ENCODE measurements at places on chromosomes 6 and 20. TPM values are rescaled to one million over a fixed set of nuclear protein-coding genes. Genes with fewer than 3 reads are reported as not detected.
A peak's percentile ranks its signal among the peaks of the same experiment; 100 is the strongest.

DNA sequence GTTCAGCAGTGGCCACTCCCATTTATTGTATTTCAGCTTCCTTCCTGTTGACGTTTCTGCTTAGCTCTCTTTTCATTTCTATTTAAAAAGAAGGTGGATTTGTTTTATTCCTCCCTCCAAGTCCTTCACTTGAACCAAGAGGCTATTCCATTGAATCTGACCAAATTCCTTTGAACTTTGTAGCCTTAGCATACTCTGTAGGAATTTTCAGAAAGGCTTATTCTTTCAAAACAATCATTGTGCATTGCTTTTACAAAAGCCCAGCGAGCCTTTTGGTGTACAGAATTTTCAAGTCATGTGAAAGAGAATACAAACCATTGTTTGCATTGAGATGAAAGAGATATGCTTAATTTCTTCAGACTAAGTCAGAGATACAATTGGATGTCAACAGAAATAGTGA lies 151.0 kb upstream of the INSM1 start:
- ATAC-seq, result no peak

GRCh38 chr6:110661414-110661813 lies 153.9 kb downstream of the CDK19 start:
- ATAC-seq, result no peak

GRCh38 chr6:97969065-97969464 lies 686.0 kb upstream of the MMS22L start:
- no peak for ATAC-seq

GRCh38 chr20:2006452-2007361 lies 12.8 kb upstream of the PDYN start:
- no peak for ATAC-seq

DNA sequence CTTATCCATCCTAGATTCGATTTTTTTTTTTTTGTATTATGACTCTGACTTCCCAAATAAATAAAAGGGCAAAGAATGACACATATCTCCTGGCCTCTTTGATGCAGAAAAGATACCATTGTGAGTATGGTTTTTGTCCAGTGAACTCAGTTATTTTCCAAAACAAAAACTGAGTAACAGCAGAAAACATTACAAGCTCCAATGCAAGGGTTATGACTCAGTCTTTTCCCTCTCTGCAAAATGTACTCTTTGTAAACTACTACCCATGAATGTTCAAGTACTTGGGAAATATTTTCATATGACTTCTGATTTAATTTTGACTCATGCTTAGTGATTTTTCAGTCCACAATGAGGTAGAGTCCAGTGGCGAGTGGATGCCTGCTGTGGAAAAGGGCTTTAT lies 355.3 kb downstream of the RNF144B start:
- no peak for ATAC-seq

Gene EPPIN
- total RNA-seq, result not detected

DNA sequence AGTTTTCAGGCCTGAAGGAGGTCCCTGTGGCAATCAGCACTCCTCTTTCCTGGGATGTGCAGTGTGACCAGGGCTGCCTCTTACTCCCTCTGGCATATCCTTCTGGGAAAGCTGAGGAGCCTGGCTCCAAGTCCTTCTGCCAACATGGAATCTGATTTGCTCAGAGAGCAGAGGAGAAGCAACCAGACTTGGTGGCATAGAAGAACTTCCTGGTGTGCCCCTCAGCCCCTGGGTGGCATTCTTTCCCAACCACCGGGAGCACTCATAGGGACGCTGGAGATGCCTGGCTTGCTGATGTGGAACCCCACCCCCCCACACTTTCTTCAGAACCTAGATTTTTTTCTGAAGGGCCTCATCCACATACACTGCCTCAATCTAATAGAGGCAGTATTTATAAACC lies 107.6 kb upstream of the TRAF3IP2 start:
- ATAC-seq, result no peak

GRCh38 chr6:133369773-133370272 lies 128.7 kb downstream of the EYA4 start:
- no peak for ATAC-seq

Gene BPI
- 0.27 TPM for total RNA-seq

Gene SULF2
- 82.0 TPM for total RNA-seq

DNA sequence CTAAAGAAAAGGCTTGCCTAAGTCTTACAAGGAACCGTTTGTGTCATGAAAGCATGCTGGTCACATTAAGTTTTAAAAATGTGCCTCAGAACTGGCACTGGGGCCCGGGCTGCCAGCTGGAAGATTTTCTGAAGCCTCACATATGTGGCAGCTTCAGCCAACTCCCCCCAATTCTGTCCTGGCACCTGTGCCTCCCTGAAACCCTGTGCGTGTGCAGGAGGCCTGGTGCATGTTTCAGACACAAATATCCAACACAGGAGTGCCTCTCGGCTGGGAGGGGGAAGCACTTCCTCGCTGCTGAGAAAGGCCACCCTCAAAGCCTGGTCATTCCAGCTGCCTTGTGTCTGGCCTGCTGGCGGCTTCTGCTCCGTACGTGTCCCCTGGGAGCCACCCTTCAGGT lies 188.5 kb upstream of the SNX9 start:
- no peak for ATAC-seq

GRCh38 chr20:36234771-36235320 lies 1.4 kb upstream of the AAR2 start:
- ATAC-seq, result no peak

DNA sequence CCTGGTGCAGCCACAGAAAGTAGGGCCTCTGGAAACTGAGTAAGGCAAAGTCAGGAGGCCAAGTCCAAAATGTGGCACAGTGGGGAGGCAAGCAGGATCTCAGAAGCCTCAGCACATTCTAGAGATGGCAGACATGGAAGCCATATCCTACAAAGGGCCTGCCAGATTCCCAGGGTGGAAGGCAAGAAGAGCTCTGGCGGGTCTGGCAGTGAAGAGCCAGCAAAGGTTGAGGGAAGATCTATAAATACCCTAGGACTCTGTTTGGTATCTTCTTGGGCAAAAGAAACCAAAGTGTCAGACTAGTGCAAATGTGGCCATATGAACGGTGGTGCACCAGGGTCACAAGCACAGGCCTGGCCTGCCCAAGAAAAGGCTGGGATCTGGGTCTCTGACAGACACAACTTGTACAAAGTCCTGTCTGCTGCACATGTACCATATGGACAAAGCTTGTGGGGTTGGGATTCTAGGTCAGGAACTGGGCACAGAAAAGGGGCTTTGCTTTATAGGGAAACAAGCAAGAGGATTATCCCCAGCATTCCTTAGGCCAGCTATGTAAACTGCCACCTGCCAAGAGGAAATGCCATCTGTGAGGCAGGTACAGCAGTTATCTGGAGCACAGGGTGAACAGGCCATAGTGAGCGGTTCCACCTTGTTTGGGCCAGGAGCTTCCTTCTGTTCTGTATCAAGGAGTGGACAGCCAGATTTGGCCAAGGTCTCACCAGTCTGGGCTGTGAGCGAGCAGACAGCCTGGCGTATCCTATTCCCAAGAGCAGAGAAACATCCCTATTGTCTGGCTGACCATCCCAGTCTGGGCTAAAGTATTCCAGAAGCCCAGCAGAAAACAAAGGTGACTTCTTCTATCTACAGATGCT lies 36.3 kb upstream of the SLC4A11 start:
- ATAC-seq, result no peak

DNA sequence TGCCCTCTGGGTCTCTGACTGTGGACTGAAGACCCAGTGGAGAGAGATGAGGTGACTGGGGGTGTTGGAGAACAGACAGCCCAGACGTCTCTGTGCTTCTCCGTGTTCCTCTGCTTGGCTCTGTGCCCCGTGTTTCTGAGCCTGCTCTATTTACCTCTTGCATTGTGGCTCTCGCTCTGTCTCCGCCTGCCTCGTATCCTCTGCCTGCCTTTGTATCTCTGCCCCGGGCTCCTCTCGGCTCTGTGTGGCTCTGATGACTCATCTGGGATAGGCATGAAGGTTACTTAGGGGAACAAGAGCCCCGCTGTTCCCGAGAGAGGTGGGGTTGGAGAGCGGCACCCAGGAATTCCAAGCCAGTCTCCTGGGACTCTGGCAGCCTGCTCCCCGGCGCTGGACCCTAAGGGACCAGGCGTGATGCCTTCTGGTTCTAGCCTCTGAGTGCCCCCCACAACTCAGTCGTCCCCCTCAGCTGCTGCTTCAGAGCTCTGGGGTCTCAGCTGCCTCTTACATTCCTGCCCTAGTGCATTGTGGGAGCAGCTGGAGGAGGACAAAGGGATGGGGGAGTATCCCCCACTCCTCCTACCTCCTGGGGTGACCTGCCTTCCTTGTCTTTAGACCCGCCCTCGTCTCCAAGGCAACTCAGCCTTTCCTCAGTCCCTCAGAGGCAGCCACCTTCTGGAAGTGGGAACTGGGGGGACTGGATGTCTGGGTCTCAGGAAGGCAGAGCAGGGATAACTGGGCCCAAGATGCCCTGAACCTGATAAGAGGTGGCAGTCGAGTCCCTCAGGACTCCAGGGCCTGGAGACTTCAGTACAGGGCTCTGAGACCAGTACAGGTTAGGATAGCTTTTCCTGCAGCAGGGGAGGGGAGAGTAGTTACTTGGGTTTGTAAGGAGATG lies 1.9 kb downstream of the DDR1 start:
- ATAC-seq, result peak; percentile 52

Gene ZNF292
- 23.9 TPM for total RNA-seq

Gene IDH3B
- total RNA-seq, result 127 TPM

Gene SLC17A9
- total RNA-seq, result 4.6 TPM

DNA sequence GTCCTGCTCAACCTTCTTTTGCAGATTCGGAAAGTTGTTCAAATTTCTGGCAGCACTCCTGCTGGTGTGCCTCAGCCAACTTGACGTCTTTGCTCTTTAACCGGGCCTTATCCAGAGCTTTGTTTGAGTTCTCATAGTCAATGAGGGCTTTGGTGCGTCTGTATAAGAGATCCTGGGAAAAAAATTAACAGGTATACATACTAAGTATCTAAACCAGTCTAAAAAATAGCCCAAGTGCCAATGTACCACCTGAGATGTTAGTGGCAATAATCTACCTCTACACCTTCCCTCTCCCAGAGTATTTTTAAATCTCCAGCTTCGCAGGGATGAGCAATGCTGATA lies 21.1 kb downstream of the SNX5 start:
- no peak for ATAC-seq

Gene NRN1
- total RNA-seq, result 22.7 TPM

Gene SLC9A8
- total RNA-seq, result 9.3 TPM

DNA sequence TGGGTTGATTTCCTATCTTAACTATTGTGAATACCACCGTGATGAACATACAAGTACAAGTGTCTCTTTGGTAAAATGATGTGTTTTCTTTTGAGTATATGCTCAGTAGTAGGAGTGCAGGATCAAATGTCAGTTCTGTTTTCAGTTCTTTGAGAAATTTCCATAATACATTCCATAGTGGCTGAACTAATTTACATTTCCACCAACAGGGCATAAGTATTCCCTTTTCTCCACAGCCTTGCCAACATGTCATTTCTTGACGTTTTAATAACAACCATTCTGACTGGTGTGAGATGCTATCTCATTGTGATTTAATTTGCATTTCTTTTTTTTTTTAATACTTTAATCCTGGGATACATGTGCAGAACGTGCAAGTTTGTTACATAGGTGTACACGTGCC lies 268.8 kb downstream of the CENPW start:
- ATAC-seq, result no peak

Gene SCRT2
- not detected for total RNA-seq

GRCh38 chr6:34610819-34611477 lies 54.8 kb upstream of the SPDEF start:
- no peak for ATAC-seq

Gene PBOV1
- total RNA-seq, result not detected

GRCh38 chr6:124738482-124738881 lies 223.8 kb upstream of the RNF217 start:
- ATAC-seq, result no peak

DNA sequence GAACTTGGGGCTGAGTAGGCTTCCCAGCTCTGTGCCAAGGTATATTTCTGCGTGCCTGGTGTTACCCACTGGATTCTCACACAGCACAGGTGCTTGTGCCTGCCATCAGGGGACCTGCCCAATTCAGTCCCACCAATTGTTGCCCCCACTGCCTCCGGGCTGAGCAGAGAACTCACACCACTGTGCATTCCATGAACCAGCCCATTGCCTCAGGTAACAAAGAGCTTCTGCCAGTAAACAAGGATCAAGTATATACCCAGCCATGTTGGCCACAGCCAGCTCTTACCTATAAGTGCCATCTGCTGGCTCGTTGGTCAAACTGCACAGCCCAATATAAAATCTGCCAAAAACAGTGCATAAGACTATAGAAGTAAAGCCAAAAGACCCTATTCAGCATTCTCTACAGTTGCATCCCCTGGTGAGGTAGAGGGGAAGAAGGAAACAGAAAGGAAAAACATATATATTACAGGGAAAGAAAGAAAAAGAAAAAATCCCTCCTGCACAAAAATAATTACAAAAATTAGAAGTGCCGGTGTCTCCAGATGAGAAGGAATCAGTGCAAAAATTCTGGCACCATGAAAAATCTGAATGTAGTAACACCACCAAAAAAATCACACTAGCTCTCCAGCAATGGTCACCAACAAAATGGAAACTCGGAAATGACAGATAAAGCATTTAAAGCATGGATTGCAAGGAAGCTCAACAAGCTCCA lies 241.4 kb downstream of the IBTK start:
- ATAC-seq, result no peak

Gene TBXT
- not detected for total RNA-seq

GRCh38 chr20:47220161-47220582 lies 136.3 kb downstream of the ZMYND8 start:
- ATAC-seq, result no peak

DNA sequence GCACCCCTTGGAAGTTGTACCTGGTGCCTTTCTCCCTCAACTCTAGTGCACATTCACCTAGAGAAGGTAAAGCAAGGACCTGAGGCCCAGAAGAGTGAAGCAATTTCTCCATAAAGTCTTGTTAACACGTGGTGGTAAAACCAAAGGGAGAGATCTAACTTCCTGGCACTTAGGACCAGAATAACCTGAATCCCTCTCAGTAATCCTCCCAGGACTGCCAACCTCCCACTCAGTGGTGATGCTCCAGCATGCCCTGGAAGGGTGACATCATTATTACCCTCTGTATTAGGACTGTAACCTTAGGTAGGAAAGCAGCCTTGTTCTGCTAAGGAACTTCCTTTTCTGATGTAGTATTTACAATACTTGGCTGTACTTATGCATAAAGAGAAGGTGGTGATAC lies 330.6 kb upstream of the MARCKS start:
- no peak for ATAC-seq

- no peak for ATAC-seq
Measured at GRCh38 chr6:53119772-53120409, 28.8 kb downstream of the GCM1 start.

GRCh38 chr6:46199387-46199786 lies 28.6 kb upstream of the ENPP5 start:
- ATAC-seq, result no peak

DNA sequence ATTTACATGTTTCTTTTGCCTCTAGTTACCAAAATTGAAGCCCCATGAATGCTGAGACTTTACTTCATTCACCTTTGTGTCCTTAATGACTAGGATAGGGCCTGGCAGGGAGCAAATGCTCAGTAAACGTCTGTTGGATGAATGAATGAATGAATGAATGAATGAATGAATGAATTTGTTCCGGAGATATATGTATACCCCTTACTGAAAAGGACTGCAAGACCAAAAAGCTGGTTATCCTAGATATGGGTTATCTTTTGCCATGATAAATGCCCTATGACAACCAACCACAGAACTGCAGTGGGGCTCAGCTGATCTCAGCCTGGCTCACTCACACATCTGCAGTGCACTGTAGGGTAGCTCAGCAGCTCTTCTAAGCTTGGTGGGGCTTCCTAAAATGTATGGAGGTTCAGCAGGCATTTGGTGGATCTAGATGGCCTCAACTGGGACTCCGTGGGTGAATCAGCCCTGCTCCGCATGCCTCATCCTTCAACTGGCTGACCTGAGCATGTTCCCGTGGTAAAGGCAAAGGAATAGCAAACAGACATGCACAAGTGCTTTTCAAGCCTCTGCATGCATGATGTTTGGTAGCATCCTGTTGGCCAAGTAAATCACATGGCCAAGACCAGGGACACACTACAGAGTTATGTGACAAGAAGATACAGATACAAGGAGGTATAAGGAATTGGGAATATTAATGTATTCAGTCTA lies 378.7 kb upstream of the SOX4 start:
- ATAC-seq, result no peak

Data from gastroesophageal sphincter (tissue), 4 donors.